ENCODE measurements at places on chromosomes 5 and 9.
A peak's percentile ranks its signal among the peaks of the same experiment; 100 is the strongest.

DNA sequence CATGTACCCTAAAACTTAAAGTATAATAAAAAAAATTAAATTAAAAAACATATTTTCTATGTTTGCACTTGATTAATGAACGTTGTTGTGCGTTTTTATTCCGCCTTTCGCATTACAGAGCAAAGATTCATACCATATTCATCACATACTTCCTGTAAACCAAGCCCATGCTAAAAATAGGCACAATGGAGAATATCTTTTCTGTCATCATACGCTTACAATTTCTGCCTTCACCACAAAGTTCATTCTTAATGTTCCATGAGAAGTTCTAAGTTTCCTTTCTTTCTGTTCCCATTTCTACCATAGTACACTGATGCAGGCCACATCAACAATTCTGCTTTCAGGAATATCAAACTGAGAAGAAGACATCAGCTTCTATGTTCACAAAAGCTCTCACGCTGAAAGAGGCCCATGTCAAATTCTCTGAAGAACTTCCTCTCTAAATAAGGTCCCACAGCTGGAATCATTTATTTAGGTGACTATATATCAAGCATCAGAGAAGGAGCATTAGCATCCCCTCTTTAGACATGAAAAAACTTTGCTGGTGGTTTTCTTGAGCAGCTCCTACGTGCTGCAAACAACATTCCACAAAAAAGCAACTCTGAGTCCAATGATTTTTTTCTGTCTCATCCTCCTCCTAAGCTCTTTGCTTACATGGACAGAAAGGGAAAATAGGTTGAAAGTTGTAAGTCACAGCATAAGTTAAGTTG is 456.4 kb downstream of the CDH10 start:
- H3K4me1 ChIP-seq, result no peaks in the 10 kb centered on the region
- no peaks in the 10 kb centered on the region for H3K36me3 ChIP-seq
- H3K4me3 ChIP-seq, result no peak overlapping the region

DNA sequence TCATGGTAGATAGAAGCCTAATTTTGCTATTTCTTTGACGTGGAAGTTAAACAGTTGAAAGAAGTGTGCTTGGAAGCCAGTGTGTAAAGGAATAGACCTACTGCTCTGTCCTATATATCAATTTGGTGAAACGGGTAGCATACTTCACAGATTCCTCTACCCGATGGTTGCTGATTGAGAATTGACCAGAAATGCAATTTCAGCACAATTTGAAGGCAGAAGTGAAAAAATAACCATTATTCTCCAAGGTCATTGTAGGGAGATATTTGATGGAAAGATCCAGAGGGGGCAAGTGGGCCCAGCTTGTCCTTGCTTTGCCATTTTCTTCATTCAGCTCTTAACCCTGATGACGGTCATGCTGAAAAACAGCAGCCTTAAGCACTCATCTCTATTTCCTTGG is 15.3 kb downstream of the CDH12 start:
- no peaks in the 10 kb centered on the region for H3K36me3 ChIP-seq
- no peaks in the 10 kb centered on the region for H3K27me3 ChIP-seq
- no peaks in the 10 kb centered on the region for H3K4me1 ChIP-seq
- no peak overlapping the region for H3K27ac ChIP-seq

- no peak for DNase-seq
- H3K36me3 ChIP-seq, result no peaks in the 10 kb centered on the region
- H3K4me3 ChIP-seq, result no peak overlapping the region
- H3K4me1 ChIP-seq, result no peaks in the 10 kb centered on the region
- H3K27me3 ChIP-seq, result no peaks in the 10 kb centered on the region
Measured at GRCh38 chr9:115378758-115379157, 260.8 kb upstream of the TNC start.

DNA sequence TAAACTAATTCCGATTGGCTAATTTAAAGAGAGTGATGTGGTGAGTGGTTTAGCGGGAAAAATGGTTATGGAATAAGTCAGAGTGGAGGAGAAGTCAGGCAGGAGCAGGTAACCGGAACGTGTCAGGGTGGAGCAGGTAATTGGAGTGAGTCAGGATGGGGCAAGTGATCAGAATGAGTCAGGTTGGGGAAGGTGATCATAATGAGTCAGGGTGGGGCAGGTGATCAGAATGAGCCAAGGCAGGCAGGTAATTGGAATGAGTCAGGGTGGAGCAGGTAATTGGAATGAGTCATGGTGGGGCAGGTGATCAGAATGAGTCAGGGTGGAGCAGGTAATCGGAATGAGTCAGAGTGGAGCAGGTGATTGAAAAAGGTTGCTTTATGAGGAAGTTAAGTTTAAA is 101.4 kb downstream of the TMEM167A start:
- H3K27ac ChIP-seq, result no peak overlapping the region
- DNase-seq, result no peak
- H3K27me3 ChIP-seq, result no peaks in the 10 kb centered on the region
- peaks cover 3% of the 10 kb centered on the region for H3K36me3 ChIP-seq
- no peaks in the 10 kb centered on the region for H3K4me1 ChIP-seq

GRCh38 chr5:154371687-154372086 is 74.1 kb upstream of the SAP30L start:
- DNase-seq, result no peak
- no peak overlapping the region for H3K27ac ChIP-seq
- peaks cover 3% of the 10 kb centered on the region for H3K36me3 ChIP-seq
- H3K4me1 ChIP-seq, result no peaks in the 10 kb centered on the region

DNA sequence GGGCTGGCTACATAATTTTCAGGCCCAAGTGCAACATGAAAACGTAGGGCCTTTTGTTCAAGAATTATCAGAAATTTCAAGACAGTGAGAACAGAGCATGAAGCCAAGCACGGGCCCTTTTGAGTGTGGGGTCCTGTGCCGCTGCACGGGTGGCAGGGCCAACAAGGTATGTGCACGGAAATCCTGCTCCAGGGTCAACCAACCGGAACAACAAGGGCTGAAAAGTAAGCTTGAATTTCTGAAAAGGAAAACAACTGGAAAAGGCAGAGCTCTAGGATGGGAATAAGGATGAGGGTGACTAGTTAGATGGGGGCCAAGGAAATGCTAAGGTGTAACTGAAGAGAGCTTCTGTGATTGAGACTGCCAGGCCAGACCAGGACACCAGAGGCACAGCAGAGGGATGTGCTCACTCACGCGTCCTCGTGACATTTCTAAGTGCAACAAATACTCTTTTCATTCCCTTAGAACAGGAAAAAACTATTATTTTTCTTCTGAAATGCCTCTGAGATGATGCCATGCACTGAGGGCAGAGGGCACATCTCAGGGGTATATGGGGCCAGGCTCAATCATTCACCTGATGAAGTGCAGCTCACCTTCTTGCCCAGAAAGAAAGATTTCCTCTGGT is 80.6 kb upstream of the LRRTM2 start:
- DNase-seq, result no peak
- H3K4me1 ChIP-seq, result peaks cover 20% of the 10 kb centered on the region
- H3K4me3 ChIP-seq, result no peak overlapping the region
- H3K36me3 ChIP-seq, result no peaks in the 10 kb centered on the region

DNA sequence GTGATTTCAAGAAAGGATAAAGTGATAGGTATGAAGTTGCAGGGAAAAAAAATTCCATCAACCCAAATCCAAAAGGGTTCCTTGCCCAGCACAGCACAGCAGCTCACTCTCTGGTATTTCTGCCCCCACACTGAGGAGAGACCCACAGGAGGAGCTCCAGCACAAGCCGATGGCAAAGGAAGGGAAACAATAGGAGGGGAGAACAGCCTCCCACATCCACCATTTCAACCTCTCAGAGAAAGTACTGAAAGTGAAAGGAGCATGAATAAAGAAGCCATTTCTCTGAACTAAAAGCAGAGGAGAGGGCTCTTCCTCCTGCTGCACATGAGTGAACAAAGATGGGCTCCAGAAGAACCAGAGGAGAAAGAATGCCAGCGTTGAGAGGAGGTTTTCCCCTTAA is 54.9 kb upstream of the ZSWIM6 start:
- H3K27ac ChIP-seq, result no peak overlapping the region
- no peaks in the 10 kb centered on the region for H3K27me3 ChIP-seq
- H3K4me3 ChIP-seq, result peak overlapping the region; percentile 33
- no peaks in the 10 kb centered on the region for H3K36me3 ChIP-seq
- DNase-seq, result no peak

GRCh38 chr5:110064603-110065268 is 375.0 kb downstream of the MAN2A1 start:
- H3K36me3 ChIP-seq, result no peaks in the 10 kb centered on the region
- no peak overlapping the region for H3K27ac ChIP-seq

Measured in activated CD4-positive, alpha-beta memory T cell treated with anti-CD3 and anti-CD28 coated beads, Interleukin-2, amount 10 ng/mL, durations not matched to agents 7 days and 5 days (primary cell).